Left ventricle myocardium superior (tissue), 1 donor: ENCODE measurements at places on chromosomes 12 and 14. TPM values are rescaled to one million over a fixed set of nuclear protein-coding genes. Genes with fewer than 3 reads are reported as not detected.

The MYF6 gene
- total RNA-seq, result not detected

GRCh38 chr12:88391556-88391955, 188.7 kb downstream of the KITLG start:
- no peak for DNase-seq

DNA sequence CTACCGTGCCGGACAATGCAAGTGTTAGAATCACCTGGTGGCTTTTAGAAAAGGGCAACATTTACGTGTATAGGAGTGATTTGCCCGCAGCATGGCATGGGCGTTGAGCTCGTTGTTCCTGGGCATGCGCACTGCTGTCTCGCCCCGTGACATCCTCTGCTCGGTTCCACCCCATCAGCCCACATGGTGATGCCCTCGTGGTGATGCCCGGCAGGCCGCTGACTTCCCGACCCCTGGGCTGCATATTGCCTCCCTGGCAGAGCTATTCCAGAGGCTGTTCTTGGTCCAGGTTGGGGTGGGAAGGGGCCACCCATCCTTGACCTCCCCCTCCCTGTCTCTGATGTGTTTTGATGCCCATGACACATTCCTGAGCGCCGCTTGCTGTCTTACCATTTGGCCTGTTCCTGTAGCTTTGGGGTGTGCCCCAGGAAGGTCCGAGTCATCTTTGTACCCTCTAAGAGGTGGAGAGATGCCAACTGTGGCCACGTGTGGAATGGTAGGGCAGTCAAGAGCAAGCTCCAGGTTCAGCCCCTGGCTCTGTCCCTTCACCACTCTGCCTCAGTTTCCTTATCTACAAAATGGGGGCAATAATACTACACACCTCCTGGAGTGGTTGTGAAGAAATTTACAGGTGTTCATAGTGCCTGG, 4.8 kb downstream of the HIP1R start:
- no peak for DNase-seq

DNA sequence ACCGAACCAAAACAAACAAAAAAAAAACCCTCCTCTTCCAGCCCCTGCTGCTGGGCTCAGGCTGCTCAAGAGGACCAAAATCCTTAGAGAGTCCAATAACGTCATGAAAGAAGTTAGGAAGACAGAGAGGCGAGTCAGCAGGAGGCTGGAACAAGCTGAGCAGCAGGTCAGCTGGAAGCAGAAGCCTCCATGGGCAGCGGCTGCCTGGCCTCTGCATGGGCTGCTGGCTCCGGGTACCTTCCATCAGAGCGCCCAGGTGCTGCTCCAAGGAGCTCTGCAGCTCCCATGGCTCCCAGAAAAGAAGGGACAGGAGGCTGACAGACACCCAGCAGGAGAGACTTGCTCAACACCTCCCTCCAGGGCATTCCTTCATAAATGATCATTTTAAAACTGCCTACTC, 3.2 kb upstream of the KRT2 start:
- no peak for DNase-seq

The ITGA7 gene
- total RNA-seq, result 488 TPM

DNA sequence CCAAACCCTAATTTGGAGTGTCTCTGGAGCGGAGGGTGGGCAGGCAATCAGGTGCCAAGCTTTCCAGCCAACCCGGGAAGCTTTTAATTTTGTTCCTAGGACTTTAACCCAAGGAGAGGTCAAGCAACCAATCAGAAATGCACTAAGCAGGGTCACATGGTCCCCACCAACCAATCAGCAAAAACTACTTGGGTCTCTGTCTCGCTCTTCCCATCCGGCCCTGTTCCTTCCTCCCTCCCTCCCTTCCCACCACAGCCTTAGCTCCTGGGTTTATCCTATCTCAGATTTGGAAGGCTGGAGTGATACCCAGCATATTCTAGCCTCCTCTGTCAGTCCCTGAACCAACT, 7.3 kb downstream of the HOXC5 start:
- no peak for DNase-seq

- no peak for DNase-seq
These were observed 439 bp upstream of the TNFRSF1A start for GRCh38 chr12:6342140-6342889.

The M6PR gene
- total RNA-seq, result 87.5 TPM

The CRACR2A gene
- 2.5 TPM for total RNA-seq

GRCh38 chr14:102819176-102819628, 42.0 kb downstream of the TRAF3 start:
- no peak for DNase-seq

DNA sequence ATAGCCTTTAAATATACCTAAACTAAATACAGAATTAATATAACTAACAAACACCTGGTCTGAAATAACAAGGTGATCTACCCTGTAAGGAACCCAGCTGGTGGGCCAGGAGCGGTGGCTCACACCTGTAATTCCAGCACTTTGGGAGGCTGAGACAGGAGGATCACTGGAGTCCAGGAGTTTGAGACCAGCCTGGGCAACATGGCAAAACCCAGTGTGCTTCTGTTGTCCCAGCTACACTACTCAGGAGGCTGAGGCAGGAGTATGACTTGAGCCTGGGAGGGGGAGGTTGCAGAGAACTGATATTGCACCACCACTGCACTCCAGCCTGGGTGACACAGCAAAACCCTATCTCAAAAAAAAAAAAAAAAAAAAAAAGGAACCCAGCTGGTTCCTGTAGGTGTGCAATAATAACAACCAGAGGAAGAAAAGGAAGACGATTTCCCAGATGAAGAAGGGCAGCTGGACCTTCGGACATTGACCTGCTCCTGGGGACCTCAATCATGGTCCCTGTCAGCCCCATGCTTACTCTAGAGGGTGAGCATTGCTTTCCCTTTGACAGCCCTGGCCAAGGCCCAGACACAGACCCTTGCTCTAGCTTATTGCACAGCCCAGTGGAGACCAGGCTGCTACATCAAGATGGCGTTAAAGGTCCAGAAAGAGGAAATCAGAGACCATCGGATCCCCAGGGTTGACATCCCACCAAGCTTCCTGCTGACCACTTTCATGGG, 5.4 kb downstream of the FOS start:
- no peak for DNase-seq

The DIO2 gene
- 7.2 TPM for total RNA-seq

DNA sequence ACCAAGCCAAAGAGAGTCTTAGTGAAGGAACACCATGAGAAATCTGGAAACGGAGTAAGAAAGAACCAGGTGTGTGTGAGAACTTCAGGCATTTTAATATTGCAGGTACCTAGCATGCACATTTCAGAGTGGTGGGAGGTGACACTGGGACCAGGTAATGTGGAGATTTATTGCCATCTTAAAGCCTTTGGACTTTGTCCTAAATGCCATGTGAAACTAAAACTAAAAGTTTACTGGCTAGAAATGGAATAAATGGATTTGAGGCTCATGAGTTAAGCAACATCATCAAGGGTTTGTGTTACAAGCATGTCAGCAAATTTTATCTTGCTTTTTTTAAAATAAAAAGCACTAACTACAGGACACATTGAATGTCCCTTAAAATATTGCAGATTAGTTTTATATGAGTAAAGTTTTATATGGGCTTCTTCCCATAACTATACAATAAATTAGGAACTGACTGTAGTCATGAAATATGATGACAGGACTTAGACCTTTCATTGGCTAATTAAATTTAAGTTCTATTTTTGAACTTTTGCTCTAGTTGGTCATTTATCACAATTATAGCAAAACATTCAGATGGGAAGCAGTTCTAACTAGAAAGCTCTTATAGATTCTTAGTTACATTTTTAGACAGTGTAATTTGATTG, 721.1 kb upstream of the NOVA1 start:
- no peak for DNase-seq
